ENCODE measurements at places on chromosomes 12 and 14. TPM values are rescaled to one million over a fixed set of nuclear protein-coding genes. Genes with fewer than 3 reads are reported as not detected.

SLCO1B1 gene
- not detected for total RNA-seq

IFNG gene
- total RNA-seq = 499 TPM

ZNF891 gene
- 2.0 TPM for total RNA-seq

CCDC184 gene
- 0.95 TPM for total RNA-seq

ACVRL1 gene
- total RNA-seq = not detected

GLIPR1 gene
- total RNA-seq = 22.4 TPM

TTC6 gene
- not detected for total RNA-seq

CLEC7A gene
- total RNA-seq = not detected

TAS2R43 gene
- not detected for total RNA-seq

RNASE3 gene
- total RNA-seq = not detected

ANO2 gene
- total RNA-seq = not detected

SLC5A8 gene
- total RNA-seq = not detected

OR11H6 gene
- total RNA-seq = not detected

OR10G3 gene
- total RNA-seq = not detected

TDRD9 gene
- 0.50 TPM for total RNA-seq

GPR84 gene
- total RNA-seq = 0.31 TPM

NEUROD4 gene
- not detected for total RNA-seq

GPR68 gene
- 7.2 TPM for total RNA-seq

SYNE3 gene
- total RNA-seq = 37.0 TPM

AMDHD1 gene
- 1.7 TPM for total RNA-seq

RBP5 gene
- not detected for total RNA-seq

C12orf42 gene
- not detected for total RNA-seq

OR4K14 gene
- total RNA-seq = not detected

TSHR gene
- not detected for total RNA-seq

MIP gene
- not detected for total RNA-seq

GPR132 gene
- total RNA-seq = 42.8 TPM

GSKIP gene
- 23.5 TPM for total RNA-seq

GSG1 gene
- total RNA-seq = not detected

TRHDE gene
- not detected for total RNA-seq

PRPH gene
- not detected for total RNA-seq

REM2 gene
- not detected for total RNA-seq

LRP1-AS gene
- total RNA-seq = not detected

E2F7 gene
- 7.9 TPM for total RNA-seq

MYH6 gene
- not detected for total RNA-seq

POLE2 gene
- total RNA-seq = 43.1 TPM

GCH1 gene
- total RNA-seq = 32.5 TPM

AQP6 gene
- total RNA-seq = not detected

LIN7A gene
- not detected for total RNA-seq

KRT80 gene
- total RNA-seq = not detected

EML5 gene
- total RNA-seq = 3.8 TPM

ZFHX2 gene
- total RNA-seq = 0.97 TPM

GARIN6 gene
- total RNA-seq = not detected

RFX4 gene
- not detected for total RNA-seq

INSM2 gene
- total RNA-seq = not detected

CEBPE gene
- total RNA-seq = 0.21 TPM

STAB2 gene
- not detected for total RNA-seq

CLEC4C gene
- total RNA-seq = not detected

LHX5 gene
- total RNA-seq = not detected

NTS gene
- total RNA-seq = not detected
